ENCODE measurements at places on chromosomes 7 and 10.

DNA sequence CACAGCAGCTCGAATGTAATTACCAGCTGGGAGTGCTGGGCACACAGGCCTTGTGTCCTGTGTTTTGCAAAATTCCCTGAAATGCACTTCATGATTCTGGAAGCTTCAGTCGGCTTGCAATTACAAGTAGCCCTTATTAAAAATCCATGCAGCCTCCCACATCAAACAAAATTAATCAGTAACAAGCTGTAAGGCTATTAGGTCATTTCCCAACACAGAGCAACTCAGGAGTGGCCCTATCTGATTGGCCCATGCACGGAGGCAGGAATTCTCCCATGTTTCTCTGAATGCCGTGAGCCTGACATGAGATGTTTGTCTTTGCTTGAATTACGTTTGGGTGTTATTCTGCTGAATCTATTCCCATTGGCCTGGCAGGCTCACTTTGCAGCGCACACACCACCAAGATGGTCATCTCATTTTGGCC, 36.9 kb downstream of the FOXL3 start:
- no peak for DNase-seq

DNA sequence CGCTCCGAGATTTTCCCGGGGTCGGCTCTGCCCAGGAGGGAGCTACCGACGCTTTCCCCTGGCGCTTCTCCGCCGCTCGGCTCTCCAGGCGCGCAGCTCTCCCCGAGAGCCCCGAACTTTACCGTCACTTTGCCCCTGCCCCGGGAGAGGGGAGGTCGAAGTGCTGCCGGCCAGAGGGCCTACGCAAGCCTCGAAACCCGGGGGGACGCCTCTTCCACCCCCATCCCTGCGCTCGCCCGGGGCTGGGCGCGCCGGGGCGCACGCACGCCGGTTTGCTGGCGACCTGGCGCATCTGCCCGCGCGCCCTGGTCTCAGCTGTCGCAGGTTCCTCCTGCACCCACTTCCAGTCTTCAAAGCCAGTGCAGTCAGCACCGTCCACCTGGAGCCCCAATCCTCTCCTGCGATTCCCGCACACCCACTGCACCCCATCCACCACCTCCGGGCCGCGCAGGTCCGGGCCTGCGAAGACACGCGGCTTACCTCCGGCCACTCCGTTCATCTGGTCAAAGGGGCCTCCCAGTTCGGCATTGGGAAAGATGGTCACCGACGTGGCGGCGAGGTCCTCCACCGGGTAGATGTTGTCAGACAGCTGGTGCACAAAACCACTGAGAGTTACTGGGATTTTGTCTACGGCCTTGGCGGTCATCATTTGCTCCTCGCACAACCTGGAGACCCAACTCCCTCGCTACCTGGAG, 638 bp downstream of the EGR2 start:
- no peak for DNase-seq

GRCh38 chr7:100686201-100686821, 7.7 kb downstream of the GIGYF1 start:
- DNase-seq = no peak

DNA sequence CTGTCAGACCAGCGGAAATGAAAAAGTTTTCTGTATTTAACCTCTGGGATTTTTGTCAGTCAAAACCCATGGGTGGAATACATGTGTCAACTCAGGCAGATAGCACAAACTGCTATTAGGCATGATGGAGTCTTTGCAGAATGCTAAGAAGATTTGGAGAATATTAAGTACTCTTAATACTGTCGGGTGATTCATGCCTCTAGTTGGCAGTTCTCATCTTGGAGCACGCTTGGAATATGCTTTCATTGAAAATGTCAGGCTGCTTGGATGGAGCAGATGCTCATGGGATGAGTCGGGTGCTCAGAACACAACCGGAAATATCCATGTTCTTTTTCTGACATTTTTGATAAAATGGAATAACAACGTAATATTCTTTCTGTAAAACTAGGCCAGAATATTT, 27.6 kb upstream of the PRKG1 start:
- no peak for DNase-seq

GRCh38 chr10:74924251-74924963, 98.0 kb downstream of the KAT6B start:
- no peak for DNase-seq

GRCh38 chr10:63434866-63435854, 30.6 kb downstream of the JMJD1C start:
- no peak for DNase-seq

GRCh38 chr10:52170776-52171175, 143.3 kb upstream of the DKK1 start:
- no peak for DNase-seq

GRCh38 chr10:32112055-32112454, 55.8 kb upstream of the KIF5B start:
- DNase-seq = no peak

DNA sequence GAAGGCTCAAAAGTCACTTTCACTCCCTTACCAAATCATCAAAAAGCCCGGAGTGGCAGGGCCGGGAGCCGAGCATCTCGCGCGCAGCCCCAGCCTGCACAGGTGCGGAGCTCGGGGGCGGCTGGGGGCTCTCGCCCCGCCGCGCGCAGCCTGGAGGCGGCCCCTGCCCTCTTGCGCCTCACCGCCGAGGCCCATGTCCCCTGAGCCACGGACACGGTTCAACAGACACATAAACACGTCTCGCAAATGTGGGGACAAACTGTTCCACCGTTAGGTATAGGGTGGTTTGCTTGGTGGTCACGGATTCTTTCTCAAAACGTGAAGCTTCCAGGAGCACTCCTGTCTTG, 700 bp downstream of the GSAP start:
- no peak for DNase-seq

DNA sequence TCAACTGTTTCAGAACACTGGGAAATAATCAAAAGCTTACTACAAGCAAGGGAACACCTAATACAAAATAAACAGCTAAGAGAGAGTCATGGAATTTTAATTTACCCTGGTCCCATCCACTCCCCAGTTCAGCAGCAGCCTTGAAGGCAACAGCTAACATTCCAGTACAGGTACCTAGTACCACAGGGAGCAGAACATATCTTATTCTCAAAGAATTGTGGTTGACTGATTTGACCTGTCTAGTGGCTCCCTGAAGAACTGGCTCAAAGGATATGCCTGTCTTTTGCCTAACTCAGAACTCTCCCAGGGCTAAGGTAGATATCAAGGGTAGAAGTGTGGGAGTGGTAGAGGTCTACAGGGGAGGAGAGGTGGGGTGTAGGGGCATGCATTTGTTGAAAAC, 32.3 kb downstream of the SMURF1 start:
- no peak for DNase-seq

GRCh38 chr7:153607354-153607753, 444.8 kb upstream of the DPP6 start:
- no peak for DNase-seq

DNA sequence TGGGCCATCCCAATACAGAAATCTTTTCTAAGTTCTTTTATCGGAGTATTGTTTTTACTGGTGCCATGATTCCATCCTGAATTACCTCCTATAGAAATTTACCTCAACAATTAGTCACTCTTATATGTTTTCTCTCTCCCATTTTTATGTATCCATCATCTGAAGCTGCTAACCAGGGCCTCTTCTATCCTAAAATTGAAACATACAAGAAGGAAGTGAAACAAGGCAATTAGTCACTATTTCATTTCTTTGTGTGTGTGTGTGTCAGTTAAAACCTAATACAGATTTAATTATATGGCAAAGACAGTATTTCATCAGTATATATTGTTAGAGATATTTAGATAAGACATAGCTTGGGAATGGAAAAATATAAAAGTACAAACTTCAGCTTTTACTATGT, 148.4 kb upstream of the AHR start:
- DNase-seq = peak; percentile 39

DNA sequence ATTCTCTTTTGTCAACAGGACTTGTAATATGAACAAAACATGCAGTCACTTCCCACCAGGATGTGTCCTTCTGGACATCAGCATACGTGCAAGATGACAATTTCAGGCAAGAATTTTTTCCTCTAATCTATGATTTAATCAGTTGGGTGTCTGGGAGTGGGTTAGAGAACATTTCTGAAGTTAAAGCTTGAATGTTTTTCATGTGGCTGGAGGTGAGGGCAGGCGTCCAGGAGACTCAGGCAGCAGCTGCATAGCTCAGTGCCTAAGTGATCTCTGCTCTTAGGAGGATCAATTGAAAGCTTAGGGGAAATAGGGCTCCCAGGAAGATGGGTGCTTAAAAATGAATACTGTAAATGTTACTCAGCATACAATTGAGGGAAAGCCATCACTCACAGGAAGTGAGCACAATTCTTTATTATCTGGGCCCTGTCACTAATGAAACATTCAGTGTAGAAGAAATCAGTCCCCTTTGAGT, 457.6 kb upstream of the KLF6 start:
- no peak for DNase-seq

DNA sequence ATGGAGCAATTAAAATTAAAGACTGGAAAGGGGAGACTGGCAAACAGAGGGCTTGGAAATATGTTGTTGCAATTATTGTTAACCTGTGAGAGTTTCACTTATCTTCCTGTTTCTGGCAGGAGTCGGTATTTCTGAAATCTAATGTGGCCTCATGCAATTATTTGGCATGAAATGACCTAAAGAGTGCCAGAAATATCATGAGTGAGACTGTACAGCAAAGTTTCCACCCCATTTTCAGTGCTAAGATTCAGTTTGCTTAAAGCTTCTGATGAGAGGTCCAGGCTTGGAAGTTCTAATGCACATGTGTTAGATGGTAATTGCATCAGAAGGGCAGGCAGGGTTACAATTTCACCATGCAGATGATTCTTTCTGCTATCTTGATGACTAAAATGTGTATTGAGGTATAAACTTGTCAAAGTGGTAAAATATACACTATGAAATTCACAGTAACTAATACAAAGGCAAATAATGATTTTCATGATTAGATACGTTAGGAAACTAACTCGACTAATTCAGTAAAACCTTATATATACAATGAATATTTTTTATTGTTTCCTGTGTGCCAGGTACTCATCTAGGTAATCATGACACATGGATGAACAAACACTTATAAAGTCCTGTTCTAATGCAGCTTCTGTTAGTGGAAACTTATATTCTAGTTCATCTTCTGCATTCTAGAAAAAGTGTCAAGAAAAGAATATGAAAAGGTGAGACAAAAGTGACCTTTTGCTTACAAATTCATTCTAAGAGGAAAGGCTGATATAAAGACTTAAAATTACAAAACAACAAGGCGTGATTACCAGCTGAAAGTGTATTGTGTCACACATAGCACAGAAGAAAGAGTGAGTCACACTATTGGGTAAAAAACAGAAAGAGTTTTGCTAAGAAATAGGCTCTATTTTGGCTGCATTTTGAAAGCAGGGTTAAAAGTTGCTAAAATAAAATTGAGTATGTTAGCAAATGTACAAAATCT, 533.4 kb upstream of the SEMA3D start:
- no peak for DNase-seq

- no peak for DNase-seq
These were observed 126.5 kb upstream of the ZNF438 start for GRCh38 chr10:31158011-31158658.

GRCh38 chr7:134120405-134120804, 6.7 kb upstream of the LRGUK start:
- no peak for DNase-seq

DNA sequence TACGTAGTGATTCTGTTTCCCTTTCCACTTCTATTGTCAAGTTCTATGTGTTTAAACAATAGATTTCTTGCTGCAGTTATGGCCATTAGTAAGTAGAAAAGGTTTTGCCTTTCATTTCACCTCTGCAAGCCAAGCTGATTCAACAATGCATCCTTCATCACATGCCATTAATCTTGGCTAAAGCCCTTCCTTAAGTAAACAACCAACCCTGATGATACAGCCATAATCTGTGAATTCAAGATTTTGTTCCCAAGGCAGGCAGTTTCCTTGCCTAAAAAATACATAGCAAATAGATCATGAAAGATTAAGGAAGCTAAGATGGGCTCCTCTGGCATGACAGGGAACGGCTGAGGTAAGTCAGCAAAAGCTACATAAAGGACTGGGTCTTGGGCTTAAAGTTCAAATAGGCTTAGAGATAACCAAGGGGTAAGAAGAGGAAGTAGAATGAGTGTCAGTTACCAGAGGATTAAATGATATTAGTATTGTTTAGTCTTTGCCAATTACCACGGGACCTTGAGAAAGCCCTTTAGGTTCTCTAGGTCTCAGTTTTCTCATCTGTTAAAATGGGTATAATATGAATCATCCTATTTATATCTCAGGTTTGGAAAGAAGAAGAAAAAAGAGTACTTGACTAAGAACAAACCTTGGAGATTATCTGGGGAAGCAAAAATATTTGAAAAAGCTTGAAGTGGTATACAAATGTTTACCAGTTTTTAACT, 35.9 kb upstream of the ANK3 start:
- DNase-seq = no peak

DNA sequence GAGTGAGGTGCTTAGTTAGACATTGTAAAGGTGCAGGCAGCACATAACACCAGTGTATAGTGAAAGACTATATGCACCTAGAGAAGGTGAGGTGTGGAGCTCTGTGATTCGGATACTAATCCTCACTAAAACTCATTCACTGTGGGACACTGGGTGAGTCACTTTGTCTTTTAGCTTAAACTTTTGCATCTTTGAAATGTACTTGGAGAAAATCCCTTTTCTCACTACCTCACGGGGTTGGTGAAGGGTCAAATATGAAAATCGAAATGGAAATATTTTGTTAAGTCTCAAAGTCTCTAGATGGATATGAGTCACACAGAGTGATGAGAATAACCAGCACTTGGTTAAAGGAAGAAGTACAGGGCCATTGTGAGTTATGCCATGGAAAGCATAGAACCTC, 38.0 kb downstream of the MDFIC start:
- peak; percentile 40 for DNase-seq

GRCh38 chr7:54831046-54831643, 72.1 kb upstream of the SEC61G start:
- no peak for DNase-seq

DNA sequence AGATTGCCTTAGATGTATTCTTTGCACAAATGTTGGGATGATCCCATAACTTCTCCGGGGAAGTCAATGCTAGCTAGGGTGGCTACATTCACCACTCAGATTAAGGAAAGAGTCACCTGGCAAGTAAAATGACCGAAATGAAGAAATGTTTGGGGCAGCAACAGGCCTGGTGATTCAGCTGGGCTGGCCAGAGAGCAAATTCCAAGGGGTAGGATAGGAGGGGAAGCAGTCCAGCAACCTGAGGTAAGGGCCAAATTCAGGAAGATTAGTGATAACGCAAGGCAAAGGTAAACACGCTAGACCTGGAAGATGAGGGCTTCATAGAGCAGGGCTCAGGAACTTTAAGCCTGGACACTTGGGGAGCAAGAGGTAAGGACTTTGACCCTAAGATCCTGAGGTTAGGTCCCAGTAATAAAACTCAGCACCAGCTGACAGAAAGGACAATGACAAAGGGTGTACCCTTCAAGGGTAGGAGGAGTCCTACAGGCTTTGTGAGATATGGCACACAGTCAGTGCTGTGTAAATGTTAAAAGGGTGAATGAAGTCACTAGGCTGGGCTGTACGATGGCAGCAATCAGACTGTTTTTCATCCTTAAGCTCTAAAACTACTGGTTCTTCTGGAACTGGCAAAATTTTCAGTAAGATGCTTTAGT, 22.7 kb upstream of the SMNDC1 start:
- DNase-seq = no peak
